PC-9 (cell line): ENCODE measurements at places on chromosomes 3 and 15.
A peak's percentile ranks its signal among the peaks of the same experiment; 100 is the strongest.

- DNase-seq, result no peak
Measured at GRCh38 chr3:13704174-13704573, 155.2 kb downstream of the FBLN2 start.

GRCh38 chr3:185267193-185267592, 13.3 kb upstream of the EHHADH start:
- DNase-seq, result no peak

- DNase-seq, result no peak
Measured at GRCh38 chr3:149621218-149622005, 36.4 kb downstream of the WWTR1 start.

DNA sequence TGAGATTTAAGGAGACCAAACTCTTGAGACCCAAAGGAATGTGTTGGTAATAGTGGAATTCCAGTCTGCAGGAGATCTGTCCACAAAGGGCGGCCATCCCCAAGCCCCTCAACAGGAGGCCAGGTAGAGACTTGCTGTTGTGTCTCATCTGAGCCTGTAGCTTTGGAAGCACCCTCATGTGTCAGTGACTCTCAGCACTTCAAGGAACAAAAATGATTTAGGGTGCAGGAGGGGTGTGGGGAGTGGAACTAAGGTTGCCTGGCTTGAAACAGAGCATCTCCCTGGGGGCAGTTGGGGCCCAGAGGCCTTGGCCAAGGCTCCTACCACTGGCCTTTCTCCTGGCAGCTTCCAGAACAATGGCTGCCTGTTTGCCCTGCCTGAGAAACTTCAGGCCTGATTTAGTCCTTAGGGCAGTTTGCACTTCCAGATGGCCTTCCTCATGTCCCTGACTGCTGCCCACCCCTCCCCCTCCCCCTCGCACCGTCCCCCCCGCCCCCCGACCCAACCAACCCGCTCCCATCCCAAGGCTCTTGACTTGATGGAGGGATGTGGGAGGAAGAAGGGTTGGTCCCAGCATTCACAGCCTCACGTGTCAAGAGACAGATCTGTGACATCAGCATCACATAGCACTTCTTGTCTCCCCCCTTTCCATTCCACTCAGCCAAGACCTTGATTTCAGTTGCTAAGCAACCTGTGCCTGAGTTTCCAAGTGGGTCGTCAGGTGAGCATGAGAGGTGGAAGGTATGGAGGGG, 77.1 kb downstream of the CORO2B start:
- DNase-seq, result no peak

DNA sequence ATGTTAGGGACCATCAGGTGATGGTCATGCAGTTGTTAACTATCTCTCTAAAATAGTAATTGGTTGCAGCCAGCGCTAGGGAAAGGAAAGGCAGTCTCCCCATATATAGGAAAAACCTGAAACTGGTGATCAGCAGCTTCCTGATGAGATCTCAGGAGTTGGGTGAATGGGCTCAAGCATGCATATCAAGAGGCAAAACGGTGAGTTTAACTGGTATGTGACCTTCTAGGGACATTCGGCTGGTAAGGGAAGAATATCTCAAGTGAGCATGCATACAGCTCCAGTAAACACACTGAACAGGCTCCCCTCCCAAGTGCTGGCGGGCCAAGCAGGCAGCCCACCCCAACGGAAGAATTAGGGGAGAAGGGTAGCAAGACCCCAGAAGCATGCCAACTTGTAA, 49.3 kb upstream of the ROBO2 start:
- DNase-seq, result no peak

DNA sequence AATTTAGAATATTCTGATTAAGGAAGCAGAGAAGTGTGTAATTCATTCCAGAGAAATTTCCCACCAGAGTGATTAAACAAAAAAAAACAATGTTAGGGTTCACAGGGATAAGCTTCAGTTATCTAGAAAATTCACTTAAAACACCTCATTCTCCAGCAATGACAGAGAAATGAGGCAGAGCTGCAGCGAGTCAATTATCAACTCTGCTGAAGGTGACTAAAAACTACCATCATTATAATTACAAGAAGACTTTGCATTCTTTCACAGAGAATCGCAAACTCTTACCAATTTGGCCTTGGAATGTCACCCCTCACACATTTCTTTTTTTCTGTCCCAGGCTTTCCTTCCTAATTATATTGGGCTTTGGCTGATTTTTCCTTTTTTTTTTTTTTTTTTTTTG, 117.1 kb downstream of the RAB11A start:
- DNase-seq, result no peak

- no peak for DNase-seq
Measured at GRCh38 chr3:101725194-101725889, 928 bp downstream of the CEP97 start.

DNA sequence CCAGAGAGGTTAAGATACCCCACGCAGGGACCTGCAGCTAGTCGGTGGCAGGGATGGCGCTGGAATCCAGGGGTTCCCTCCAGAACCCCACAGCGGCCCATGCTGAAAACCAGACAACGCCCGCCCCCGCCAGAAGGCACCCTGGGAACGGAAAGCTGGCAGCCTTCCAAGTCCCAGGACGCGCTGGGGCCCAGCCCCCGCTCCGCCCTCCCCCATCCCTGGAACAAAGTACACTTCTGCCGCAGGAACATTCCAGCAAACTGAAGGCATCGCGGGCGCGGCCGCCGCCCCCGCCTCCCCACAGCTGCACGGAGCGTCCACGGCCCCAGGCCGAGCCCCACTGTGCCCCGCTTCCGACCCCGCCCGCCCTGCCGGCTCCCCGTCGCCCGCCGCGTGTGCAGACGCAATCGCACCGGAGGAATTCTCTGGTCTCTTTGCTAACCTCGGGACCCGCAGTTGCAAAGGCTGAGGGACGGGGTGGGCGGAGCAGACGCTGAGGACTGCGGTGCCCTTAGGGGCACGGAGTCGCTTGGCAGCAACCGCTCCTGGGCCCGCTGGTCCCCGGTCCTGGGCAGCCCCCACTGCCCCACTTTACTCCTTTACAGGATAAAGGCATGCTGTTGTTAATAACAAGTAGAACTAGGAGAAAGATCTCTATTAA, 44.8 kb upstream of the RNU6-1 start:
- peak; percentile 67 for DNase-seq

GRCh38 chr3:111541911-111542483, at the start of gene CD96:
Gene CD96, plus strand, starts transcription at chr3:111542197. Its CDS starts 52 bp downstream, at chr3:111542249.
- DNase-seq, result no peak

- no peak for DNase-seq
Measured at GRCh38 chr3:46924921-46925584, 47.5 kb downstream of the PTH1R start.

DNA sequence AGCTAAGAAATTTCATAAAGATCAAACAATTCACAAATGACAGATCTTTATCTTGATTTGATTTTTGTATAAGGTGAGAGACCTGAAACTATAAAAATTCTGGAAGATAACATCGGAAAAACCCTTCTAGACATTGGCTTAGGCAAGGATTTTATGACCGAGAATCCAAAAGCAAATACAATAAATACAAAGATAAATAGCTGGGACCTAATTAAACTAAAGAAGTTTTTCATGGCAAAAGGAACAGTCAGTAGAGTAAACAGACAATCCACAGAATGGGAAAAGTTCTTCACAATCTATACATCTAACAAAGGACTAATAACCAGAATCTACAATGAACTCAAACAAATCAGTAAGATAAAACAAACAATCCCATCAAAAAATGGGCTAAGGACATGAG, 116.9 kb upstream of the BCHE start:
- DNase-seq, result no peak

- DNase-seq, result no peak
Measured at GRCh38 chr15:62165104-62165792, at the start of gene C2CD4B. Gene C2CD4B, minus strand, starts transcription at chr15:62165285. Its CDS starts 301 bp downstream, at chr15:62164984.

- peak; percentile 81 for DNase-seq
Measured at GRCh38 chr3:38031022-38031994, 1.9 kb upstream of the PLCD1 start.

GRCh38 chr3:128495435-128495970, 2.5 kb upstream of the GATA2 start:
- DNase-seq, result no peak

GRCh38 chr15:56866803-56867202, 51.6 kb upstream of the TCF12 start:
- DNase-seq, result no peak

DNA sequence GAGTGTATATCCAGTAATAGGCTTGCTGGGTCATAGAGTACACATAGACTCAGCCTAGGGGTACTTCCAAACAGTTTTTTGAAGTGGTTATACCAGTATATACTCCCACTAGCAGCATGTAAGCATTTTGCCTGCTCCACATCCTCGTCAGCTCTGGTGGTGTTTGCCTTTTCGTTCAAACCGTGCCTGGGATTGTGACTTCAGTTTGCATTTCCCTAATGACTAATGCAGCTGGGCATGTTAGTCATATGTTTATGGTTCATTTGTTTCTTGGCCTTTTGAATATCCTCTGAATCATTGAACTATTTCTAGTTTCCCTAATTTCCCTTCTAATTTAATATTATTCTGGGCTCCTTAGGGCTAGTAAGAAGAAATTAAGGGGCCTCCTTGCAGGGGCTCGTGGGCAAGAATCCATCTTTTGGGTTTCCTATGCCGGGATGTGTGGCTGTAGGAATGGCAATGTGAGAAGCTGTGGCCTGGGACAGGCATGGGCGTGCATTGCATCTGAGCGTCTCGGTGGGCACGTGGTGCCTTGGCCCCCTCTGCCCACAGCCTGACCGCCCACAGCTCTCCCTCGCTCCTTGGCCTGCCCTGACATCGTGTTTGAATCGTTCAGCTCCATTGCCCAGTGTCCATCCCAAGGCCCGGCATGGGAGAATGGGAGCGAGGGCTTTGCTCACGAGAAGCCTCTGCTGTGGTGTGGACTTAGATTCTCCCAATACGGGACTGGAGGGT, 26.4 kb downstream of the FAH start:
- peak; percentile 94 for DNase-seq

DNA sequence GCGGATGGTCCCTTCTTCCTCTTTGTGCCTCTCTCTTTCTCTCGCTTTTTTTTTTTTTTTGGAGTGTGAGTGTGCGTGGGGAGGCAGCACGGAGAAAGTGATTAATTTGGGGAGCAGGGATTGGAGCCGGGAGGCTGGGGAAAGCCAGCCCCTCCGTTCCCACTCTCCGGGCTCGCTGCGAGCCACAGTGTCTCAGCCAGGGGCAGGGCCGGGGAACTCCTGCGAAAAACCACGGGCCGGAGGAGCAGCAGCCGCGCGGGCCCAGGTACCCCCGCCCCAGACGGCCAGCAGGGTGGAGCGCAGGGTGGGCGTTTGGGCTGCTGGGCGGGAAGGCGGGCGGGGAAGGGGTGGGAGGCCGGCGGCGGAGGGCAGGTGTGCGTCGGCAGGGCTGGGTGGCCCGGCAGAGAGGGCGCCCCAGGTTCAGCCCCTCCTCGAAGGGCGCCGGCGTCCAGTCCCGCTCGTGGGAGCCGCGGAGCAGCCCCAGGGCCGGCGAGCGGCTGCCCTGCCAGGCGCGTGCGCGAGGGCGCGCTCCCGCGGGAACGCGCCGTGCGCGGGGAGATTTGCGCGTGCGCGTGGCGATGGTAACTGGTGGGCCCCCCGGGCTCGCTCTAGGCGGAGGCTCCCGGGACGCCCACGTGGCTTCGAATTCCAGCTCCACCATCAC, 1.4 kb downstream of the CHL1 start:
- DNase-seq, result no peak

- DNase-seq, result no peak
Measured at GRCh38 chr3:53232641-53233377, 23.0 kb downstream of the TKT start.

DNA sequence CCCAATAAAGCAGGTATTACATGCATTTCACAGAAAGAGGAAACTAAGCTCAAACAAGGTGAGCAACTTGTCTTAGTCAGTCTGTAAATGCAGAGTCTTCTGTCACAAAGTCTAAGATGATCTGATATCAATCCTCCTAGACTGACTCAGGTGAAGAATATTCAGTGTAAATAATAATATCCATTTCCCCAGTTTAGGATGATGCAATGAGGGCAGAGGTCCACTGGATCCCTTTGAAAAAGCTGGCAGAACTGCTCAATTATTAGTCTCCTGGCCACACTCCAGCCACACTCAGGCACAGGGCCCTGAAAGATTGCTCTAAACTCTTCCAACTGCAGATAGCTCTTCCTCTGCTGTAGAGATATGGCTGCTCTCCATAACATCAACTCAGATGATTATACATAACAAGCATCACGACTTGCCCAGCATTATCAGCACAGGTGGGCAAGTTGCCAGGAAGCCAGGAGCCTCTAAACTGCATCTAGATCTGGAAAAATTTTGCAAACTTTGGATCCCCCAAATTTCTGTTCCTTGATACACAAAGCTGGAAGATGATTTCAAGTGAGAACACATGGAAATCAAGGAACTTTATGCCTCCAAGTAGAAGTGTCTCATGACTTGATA, 129.8 kb upstream of the CPNE4 start:
- peak; percentile 94 for DNase-seq

GRCh38 chr15:60407415-60407805, 9.6 kb upstream of the ANXA2 start:
- DNase-seq, result no peak

DNA sequence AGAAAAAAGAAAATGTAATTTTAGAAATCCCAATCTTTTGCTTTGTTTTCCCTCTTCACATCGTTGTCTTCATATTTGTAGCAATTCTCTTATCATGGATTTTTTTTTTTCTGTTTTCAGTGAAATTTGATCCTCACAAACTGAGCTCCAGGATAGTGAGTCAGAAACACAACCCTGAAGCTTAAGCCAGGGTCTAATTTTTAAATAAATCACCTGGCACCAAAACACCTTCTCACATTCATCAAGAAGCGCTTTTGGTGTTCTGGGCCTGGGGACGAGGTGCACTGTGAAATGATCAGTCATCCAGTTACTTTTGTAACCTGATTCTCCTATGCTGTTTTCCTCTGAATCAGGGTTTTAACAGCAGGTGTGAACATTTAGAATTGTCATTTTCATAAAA, 87.7 kb downstream of the REC114 start:
- peak; percentile 8 for DNase-seq

- DNase-seq, result no peak
Measured at GRCh38 chr15:76258460-76258859, 52.8 kb downstream of the ETFA start.

GRCh38 chr3:139312416-139312815, 31.4 kb upstream of the MRPS22 start:
- DNase-seq, result no peak

DNA sequence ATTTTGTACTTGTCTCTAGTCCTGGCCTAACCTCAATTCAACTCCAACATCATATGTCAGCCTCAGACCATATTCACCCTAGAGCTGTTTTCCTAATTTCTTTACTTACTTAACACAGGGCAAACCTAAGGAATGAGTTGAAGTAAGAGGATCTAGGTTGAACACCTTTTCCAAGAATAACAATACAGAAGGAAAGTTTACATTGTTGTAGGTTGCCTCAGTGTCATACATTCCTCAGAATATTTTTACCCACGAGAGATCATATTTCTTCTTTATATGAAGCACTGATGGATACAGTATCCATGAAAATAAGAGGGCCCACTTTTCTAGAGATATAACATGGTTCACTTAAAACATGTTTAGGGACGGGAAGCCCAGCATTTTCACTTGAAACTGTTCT, 369.5 kb downstream of the CNTN6 start:
- no peak for DNase-seq

GRCh38 chr3:132554437-132554836, 42.6 kb upstream of the ACKR4 start:
- no peak for DNase-seq

DNA sequence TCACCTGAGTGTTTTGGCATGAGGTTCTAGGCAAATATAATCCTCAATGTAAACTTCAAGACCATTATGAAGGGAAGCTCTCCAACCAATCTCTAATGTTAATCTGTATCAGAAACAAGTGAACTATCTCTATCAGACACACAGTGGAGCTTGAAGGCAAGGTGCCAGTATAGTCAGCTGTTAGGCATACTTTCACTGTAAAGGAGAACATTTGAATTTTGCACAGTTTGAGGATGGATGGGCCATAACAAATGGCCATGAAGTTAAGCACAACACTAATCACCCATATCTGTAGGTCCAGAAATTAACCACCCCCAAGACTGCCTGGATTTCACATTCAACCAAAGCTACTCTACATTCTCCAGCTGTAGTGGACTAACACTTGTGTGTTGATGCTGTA, 69.1 kb upstream of the LMOD3 start:
- no peak for DNase-seq
